Activated CD4-positive, alpha-beta T cell treated with anti-CD3 and anti-CD28 coated beads for 1 hour (primary cell): ENCODE measurements at places on chromosomes 5 and 9.

- no peak for DNase-seq
Observed at GRCh38 chr9:93893899-93894690, 61.1 kb downstream of the BARX1 start.

DNA sequence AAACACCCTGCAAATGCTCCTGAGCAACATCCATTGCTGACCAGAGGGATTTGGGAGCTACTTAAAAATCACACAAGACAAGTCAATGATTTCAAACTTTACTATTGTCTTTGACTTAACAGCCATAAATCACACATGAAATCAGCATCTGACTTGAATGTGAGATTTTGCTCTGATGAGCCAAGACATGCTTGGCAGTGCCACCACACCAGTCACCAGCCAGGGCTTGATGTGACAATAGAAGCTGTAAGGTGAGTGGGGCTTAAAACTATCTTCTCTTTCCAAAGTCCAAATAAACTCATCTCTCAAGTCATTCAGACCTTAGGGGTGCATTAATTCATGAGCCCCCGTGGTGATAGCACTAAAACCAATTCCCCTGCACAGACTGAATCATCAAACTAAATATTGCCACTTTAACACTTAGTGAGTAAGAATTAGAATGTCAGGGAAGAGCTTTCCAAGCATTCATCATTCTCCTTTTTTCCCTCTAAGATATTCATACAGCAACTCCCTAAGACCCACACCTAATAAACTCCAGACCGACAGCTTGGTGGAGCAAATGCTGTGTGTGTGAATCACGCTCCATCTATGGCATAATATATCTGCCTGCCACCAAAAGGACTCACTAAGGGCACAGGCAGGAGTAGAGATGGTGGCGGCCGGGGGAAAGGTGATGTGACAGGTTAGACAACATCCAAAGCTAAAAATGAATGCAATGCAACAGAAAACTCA is 119.4 kb downstream of the SPOCK1 start:
- DNase-seq = no peak

DNA sequence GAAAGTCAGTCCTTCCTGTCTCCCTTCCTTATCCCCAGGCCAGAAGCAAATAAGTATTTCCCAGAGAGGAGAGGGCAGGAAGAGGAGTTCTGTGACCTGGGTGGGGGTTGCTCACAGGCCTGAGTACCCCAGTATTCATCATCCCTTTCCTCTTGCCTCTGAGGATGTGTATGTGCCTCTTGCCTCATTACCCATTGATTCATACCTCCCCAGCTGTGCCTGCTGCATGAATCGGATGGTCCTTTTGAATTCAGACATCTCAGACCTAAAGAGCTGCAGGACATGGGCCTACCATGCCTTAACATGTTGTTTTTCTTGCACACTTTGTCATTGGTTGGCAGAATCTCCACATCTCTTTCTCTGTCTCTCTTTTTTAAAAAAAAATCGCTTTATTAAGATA is 112.8 kb upstream of the SHB start:
- no peak for DNase-seq

DNA sequence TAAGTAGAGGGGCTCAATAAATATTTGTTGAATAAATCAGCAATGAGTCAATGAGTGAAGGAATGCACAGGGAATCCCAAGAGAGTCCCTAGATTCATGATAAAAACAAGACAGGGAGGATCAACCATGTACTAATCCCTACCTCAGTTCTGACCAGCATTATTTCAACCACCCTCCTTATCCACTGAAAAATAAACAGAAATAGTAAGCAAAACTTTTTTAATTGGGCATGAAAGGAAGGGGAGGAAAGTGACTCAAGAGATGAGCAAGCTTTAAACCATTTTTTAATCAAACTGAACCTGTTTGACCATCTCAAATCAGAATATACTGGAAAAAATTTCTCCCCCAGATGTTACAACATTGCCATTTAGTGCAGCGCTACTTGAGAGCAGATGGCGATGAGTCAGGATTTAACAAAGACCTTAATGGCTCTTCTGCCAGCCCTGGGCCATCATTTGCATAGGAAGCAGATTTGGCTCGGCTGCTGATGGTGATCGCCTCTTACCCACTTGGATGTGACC is 194.8 kb upstream of the SLC30A5 start:
- no peak for DNase-seq

- no peak for DNase-seq
Observed at GRCh38 chr5:27465140-27465539, 426.8 kb upstream of the CDH9 start.

GRCh38 chr5:39201160-39201780 is 18.1 kb downstream of the FYB1 start:
- DNase-seq = no peak

GRCh38 chr5:80408484-80409366 is 861 bp downstream of the ZFYVE16 start:
- peak; percentile 26 for DNase-seq

DNA sequence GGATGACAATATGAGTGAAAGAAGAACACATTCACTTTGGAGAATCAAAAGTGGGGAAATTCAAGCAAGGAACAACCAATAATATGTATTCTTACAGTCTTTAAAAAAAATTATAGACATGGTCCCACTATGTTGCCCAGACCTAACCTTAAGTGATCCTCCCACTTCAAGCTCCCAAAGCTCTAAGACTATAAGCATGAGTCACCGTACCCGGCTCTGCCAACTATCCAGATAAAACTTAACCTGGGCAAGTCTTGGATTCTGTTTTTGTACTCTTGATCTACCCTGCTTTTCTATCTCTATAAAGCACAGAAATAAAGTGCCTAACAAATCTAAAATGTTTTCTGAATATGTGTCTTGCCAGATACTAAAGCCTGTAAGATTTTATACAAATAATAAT is 30.9 kb downstream of the CEMIP2 start:
- DNase-seq = no peak

- DNase-seq = no peak
Observed at GRCh38 chr5:168135897-168136296, 155.5 kb upstream of the WWC1 start.

DNA sequence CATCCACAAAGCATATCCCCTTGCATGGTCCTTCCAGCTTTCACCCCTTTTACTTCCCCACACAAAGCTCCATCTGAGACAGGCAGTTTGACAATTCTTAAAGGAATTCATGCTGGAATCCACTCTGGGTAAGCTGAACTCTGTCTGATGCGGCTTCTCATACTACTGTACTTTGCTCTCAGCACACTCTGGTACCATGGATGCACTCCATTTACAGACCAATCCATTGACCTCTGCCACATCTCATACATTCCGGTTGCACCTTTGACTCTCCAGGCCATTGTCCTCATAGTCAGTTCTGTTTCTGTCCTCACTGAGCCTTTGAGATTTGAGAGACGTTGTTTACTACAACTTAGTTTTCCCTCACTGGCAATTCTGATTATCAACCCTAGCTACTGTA is 12.2 kb downstream of the SPATA9 start:
- no peak for DNase-seq

- DNase-seq = no peak
Observed at GRCh38 chr9:76756941-76757673, 7.1 kb upstream of the PCA3 start.

- no peak for DNase-seq
Observed at GRCh38 chr9:5846501-5846921, 13.6 kb upstream of the ERMP1 start.

DNA sequence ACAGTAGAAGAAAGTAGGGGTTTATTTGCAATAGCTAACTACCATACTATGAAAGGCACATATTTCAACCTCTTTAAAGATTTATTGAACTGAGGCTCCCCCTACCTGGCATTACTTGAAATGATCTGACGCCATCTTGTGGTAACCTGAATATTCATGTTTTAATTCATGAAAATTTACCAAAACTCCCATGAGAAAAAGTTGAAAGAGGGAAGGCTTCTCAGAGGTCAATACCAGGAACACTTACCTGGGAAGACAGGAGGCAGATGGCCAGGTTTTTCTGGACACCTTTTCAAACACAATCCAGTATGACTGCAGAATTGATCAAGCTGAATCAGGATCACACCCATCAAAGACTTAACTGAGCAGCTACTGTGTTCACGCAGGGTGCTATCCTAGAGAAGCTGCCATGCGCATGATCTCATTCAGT is 9.4 kb downstream of the PRELID2 start:
- no peak for DNase-seq

DNA sequence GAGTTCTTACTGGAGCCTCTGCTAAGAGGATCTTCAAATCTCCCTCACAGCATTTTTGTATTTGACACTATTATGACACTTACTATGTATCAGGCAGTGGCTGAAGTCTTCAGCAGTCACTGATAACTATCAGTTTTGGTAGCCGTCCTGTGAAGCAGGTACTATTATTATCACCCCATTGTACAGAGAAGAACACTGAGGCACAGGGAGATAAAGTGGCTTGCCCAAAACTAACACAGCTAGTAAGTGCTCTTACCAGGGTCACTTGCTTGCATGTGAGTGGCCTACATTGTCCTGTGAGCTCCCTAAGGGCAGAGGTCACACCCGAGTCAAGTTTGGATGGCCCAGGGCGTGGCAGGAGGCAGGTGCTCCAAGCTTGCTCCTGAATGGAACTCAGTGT is 16.8 kb downstream of the GABBR2 start:
- DNase-seq = no peak

DNA sequence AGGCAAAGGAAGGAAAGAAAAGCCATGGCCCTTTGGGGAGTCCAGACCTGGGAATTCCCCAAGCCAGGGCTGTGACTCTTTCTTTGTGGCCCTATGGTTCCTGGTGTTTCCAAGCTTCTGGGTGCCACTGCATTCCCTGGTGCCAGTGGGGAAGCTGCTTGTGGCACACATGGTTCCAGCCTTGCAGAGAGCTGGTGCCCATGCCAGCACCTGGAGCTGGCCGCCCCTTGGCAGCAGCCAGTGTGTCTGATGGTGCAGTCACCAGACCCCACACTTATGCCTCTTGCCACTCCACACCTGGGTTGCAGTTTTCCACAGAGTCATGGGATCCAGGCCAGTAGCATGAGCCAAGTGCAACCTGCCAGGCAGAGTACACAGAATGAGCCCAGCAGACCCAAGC is 1495.3 kb upstream of the NUDT12 start:
- DNase-seq = no peak

GRCh38 chr5:32443145-32443540 is 1.4 kb downstream of the ZFR start:
- no peak for DNase-seq

GRCh38 chr5:94870511-94871183 is 252.2 kb downstream of the SLF1 start:
- DNase-seq = no peak

DNA sequence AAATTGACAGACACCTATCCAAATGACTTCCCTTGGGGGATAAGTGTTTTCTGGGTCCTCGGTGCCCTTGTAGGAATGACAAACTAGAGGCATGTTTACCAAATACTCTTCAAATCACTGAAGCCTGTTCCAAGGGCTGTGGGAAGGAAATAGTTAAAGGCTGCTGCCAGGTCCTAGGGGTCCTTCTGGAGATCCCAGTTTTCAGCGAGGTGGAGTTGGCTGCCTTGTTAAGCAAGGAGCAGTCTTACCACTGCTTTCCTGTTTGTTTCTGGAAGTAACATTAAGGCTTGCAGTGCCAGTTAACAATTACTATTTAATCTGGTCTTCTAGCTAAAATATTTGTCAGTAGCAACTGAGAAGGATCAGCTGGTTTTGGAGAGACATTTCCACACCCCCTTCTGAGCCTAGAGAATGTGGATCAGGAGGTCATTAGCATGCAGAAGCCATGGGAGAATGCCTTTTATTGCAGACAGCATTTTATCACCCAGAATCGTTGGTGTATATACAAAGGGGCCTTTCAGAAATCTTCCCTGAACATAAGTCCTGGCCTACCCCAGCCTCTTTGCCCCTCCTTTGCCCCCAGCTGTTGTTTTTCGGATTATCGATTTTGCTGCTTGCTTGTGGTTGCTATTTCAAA is 238.8 kb downstream of the DMAC1 start:
- DNase-seq = no peak

GRCh38 chr9:93286252-93287188 is 102.6 kb downstream of the WNK2 start:
- no peak for DNase-seq

DNA sequence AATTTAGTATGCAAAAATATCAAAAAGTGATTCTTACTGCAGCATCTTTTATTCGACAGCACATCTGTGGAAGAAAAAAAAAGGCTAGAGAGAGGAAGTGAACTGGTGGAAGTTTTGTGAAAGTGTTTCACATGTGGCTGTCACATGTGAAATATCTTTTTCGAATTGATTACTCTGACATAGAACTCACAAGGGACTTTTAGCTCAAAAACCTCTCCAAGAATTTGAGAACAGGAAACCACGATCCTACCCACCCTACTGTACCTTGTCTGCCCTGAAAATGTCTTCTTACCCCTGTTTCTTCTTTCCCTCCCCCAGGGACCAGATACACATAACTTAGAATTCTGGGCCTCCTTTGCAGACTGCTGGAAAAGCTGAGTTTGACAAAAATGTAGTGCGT is 106.5 kb upstream of the PRRC1 start:
- DNase-seq = no peak

DNA sequence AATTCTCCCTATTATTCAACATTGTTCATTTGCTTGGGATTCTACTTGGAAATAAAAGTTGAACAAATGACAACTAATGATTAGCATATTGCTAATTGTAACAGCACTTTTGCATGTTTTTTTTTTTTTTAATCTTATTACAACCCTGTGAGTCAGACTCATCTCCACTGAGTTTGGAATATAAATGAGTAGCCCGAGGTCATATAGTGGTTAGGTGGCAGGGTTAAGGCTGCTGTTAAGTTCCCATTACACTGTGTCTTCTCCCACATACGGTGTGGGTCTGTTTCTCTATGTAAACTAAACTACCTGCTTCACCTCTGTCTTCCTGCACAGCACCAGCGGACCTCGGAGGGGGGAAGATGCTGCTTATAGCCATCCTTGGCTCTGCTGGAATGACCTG is 92.4 kb downstream of the EQTN start:
- no peak for DNase-seq

- no peak for DNase-seq
Observed at GRCh38 chr5:43314724-43315123, 1.5 kb upstream of the HMGCS1 start.

DNA sequence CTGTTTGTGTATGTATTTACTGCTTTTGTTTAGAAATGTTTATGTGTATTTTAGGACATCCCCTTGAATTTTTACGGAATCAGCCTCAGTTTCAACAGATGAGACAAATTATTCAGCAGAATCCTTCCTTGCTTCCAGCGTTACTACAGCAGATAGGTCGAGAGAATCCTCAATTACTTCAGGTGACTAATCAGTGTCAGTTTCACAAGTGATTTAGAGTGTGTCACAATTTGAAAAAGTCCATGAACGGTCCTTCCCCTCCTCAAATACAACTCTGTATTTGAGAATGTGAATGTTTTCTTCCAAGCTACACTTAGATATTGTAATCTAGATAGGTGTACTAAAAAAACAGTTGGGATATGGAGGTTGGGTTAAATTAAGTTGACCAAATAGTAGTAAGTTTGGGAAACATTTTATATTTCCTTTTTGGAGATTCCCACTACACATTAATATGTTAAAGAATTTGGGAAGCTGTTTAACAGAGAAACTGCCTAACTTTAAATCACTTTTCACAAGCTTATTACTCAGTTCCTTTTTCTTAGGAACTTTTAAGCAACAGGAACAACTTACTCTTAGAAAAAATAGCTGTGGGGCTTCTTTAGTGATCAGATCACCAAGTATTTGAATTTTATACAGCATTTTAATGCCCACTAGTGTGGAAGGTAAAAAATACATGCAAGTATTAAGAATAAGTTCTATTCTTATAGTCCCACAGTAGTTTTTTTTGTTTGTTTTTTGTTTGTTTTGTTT is 40.9 kb downstream of the RAD23B start:
- no peak for DNase-seq

- no peak for DNase-seq
Observed at GRCh38 chr5:2184563-2185540, 302.1 kb upstream of the IRX4 start.
